ENCODE measurements at places on chromosomes 5 and 9.

- no peak for DNase-seq
Observed at GRCh38 chr9:88874391-88874790, 116.9 kb upstream of the S1PR3 start.

GRCh38 chr9:110923601-110924000 lies 114.7 kb downstream of the LPAR1 start:
- no peak for DNase-seq

- no peak for DNase-seq
Observed at GRCh38 chr5:171688696-171689495, 96.7 kb upstream of the SMIM23 start.

DNA sequence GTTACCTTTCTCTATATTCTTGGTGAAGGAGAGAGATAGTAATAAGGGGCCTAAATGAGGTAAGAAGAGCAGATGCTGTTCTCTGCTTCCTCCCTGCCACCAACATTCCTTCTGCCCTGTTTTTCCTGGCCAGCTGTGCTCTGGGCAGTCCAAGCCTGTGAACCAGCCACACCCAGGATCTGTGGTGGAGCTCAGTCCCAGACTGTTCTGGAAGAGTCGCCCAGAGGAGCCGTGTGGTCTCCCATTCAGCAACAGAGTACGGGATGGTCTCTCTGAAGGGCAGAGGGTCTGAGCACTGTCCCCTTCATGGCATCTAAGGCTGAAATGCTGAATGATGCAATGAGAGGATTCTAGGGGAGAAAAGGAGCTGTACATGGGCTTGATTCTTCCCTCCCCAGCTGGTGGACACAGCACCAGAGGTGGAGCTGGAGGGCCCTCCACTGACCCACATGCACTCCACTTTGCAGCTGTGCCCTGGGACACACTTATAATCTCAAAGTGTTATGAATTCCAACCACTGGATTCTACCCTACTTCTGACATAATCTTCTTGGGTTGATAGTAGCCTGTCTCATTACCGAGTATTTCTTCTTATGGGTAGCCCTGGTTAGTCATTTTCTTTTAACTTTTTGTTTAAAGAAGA lies 70.8 kb upstream of the RPS23 start:
- no peak for DNase-seq

- DNase-seq = no peak
Observed at GRCh38 chr5:176172246-176172645, 66.0 kb upstream of the SIMC1 start.

DNA sequence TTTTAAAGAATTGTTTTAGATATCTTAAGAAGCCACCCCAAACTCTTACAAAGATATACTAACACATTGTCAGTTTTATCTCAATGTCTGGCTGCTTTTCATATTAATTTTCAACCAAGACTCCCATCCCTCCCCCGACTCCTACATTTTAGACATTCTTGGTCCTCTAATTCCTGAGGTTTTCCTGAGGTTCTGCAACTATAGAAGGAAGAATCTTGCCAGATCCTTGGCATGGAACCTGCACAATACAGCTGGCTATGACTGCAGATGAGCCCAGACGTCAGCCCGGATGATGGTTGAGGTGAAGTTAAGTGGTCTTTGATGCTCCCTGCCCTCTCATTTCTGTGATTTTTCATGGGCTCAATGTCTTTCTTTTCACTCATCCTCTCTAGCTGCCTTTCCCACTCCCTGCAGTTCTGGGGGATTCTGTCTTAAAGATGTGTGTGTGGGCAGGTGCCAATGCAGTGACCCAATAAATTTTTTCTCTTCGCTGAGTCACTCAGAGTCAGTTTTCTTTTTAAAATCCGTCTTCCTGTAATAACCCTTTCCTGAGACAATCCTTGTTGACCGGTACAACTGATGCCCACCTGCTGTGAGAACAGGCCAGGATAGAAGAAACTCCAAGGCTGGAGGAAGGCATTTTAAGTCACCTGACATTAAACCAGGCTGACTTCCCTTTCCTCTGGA lies 237.8 kb upstream of the GAS1 start:
- no peak for DNase-seq

DNA sequence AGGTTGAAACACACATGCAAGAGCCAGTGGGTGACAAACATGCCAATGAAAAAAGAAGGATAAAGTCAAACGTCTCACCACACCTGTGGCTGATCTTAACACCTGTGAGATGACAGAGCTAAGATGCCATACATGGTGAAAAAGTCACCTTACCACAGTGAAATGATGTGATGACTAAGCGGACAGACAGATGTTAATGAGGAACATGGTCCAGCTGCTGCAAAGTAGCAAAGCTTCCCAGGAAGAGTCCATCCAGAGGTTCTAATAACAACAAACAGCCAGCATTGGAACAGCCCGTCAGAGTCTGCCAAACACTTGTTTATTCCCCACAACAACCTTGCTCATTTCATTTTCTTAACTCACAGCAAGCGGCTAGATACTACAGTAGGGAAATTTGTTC lies 1.9 kb downstream of the KIAA1191 start:
- no peak for DNase-seq

DNA sequence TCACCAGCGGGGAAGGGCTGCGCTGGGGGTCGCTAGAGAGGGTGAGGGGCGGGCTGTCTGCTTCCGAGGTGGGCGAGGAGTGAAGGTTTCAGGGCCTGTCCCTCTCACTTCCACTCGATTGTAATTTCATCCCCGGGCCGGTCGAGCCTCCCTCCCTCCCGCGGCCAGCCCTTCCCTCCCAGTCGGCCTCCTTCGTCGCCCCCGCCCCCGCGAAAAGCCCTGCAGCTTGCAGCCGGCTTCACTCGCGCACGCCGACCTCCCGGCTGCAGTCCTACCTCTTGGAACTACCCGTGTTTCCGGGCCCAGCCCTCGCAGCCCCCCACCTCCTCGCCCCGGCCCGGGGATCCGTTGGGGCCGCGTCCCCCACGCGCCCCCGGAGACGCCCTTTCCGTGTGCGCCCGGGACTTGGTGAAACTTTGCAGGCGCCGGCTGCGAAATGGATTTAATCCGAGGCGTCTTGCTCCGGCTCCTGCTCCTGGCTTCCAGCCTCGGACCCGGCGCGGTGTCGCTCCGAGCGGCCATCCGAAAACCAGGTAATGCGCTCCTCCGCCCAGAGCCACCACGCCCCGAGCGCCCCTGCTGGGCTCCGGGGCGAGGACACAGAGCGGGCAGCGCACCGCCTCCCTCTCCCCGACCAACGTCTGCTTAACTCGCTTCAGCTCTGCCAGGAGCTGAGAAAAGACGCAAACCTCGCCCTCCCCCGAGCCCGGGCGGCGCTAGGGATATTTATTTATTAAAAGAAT lies at the start of gene EGFLAM:
EGFLAM (plus strand) TSS at position 241 of the 743 bp plus-strand sequence; CDS start at position 437, 196 bp downstream.
- no peak for DNase-seq

GRCh38 chr9:694403-695154 lies 146.9 kb upstream of the DMRT1 start:
- no peak for DNase-seq

DNA sequence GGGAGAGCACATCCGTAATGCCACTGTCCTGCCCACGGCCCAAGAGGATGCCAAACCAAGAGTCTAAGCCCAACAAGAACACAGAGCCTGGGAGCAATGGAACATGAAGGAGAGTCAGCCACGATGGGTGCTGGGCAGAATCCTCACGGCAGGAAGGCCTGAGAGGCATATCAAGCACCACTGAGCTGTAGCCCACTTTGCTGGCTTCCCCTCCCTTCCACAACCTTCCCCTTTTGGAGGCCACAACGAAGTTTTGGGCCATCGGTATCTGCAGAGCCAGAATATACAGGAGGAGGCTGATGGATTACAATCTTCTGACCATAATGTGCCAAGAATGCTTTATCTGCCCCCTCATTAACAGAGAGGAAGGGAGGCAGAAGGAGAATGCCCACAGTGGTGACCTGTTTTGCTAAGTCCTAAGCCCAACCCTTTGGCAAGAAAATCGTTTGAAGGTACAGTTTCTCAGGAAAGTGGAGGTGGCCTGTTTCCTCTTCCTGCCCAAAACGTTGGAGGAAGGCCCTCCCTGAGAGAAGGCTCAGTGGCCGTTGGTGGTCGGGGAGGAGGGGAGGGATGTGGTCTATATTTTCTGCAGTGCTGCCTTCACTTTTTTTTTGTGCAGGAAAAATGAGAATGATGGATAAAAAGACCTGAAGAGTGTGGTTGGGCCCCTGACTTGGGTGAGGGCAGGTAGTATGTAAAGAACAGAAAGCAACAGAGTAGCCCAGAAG lies 26.2 kb downstream of the MACROH2A1 start:
- no peak for DNase-seq

- DNase-seq = no peak
Observed at GRCh38 chr9:136311051-136312008, 7.4 kb upstream of the CCDC187 start.

DNA sequence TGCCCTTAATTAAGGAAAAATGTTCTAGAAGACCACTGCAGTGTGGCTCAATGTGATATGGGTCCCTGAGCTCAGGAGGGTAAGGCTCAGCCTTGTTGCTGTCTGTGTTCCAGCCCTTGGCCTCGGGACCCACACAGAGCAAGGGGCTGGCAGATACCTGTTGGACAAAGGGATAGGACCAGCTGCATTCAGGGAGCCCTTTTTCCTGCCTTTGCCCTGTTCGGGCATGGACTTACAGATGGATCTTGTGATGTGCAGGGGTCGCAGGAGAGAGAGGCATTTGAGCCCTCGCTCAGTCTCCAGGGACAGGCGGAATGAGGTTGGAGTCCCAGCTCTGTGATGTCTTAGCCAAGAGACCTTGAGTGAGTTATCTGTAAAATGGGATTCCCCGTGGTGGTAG lies 12.1 kb upstream of the BOD1 start:
- DNase-seq = no peak
